ENCODE measurements at places on chromosomes 1 and 21.

GRCh38 chr1:226417830-226418546, 10.1 kb upstream of the PARP1 start:
- DNase-seq, result no peak

DNA sequence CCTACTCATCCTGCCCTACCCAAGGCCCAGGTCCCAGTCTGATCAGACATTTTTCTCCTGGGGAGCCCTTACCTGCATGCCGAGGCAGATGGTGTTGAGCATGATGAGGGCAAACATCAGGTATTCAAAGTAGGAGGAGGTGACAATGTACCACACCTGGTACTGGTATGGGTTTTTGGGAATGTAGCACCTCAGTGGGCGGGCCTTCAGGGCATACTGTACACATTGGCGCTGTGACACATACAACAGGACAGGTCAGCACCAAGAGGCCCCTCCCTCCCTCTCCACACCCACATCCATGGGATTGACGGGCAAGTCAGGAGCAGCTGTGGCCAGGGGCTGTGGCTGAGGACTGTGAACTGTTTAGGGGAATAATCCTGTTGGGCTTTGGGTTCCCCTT, 37.1 kb upstream of the KIF21B start:
- peak; percentile 63 for DNase-seq

DNA sequence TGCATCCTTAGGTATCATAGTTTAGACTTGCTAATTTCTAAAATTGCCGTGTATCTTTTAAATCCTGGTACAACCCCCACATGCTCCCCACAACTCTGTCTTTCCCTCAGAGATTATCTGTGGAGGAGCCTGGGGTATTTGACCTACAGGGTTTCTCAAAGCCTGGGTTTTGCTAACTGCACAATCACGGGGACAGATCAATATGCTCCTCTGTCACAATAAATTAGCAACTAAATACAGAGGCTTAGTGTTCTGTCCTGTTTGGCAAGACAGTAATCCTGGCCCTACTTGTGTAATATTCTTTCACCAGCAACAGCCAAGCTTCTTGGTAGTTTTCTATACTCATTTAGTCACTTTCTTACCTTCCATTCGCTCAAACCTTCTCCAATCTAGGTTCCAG, 8.5 kb downstream of the ECHDC2 start:
- no peak for DNase-seq

DNA sequence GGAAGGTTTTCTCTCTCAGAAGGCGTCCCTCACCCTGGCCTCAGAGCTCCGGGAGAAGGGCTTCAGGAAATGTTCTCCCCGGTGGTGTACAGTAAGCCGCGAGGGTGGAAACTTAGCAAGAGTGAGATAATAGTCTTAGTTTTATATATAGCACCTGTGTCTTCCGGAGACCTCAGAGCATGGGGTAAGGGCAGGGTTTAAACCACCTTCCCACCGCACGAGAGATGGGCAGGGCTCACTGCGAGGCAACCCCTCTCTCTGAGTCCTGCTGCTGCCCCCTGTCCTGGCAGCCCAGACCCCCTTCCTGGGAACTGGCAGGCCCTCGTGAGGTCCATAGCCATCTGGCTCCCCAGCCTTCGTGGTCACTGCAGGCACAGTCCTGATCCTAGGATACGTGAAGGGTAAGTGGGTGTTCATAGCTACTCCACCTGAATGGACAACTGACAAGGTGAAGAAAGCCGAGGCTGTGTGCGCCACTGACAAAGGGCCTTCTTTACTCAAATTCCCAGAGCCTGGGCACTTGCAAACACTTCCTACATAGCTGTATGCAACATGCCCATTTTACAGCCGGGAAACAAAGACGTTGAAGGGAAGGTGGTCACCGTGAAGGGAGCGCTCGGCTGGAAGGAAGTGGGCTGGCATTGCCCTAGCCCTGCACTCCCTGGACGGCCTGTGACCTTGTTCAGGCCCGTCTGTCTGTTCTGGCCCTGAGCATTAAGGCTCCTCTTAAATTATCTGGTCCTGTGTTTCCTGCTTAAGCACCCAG, 26.9 kb downstream of the ITPKB start:
- DNase-seq, result no peak

DNA sequence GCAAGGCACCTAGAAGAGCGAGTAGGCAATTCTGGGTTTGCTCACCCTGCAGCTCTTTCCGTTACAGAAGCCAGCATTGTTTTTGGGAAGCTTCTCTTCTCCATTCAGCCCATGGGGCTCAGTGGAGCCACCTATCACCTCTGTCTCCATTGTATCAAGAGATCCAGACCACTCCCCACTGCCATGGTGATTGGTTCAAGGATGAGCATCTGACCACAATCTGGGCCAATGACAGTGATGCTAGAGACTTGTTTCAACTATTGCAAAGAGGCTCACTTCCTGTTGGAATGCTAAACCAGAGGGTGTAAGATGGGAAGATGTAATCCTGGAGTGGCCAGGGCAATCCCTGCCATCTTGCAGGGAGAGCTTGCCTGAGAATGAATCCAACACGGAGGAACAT, 6.6 kb downstream of the SPATA21 start:
- DNase-seq, result no peak

DNA sequence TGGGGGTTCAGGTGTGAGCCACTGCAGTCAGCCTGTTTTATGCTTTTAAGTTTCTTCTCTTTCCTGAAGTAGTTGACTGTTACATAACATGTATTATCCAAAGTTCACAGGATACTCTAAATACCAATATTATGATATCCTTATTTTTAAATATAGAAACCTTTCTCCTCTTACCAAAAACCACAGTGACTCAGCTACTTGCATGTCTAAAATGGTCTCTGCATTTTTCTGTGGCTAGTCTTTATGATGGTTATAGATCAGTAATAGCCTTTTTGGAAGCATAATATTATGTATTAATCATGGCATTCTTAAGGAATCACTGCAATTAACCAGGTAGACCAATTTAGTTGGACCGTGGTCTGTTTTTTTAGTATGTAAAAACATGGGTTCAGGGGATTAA, 210.8 kb upstream of the CACYBP start:
- no peak for DNase-seq

Measured in trophoblast cell (in vitro differentiated cells and primary cell).